ENCODE measurements at places on chromosomes 6 and 20. TPM values are rescaled to one million over a fixed set of nuclear protein-coding genes. Genes with fewer than 3 reads are reported as not detected.

GRCh38 chr6:32973144-32974015 lies 5.0 kb downstream of the BRD2 start:
- peak overlapping the region; percentile 98 for H3K27ac ChIP-seq
- DNase-seq, result peak; percentile 70
- peaks cover 36% of the 10 kb centered on the region for H3K4me1 ChIP-seq
- H3K4me3 ChIP-seq, result peak overlapping the region; percentile 84
- peaks cover 52% of the 10 kb centered on the region for H3K36me3 ChIP-seq

- H3K27ac ChIP-seq, result no peak overlapping the region
- H3K36me3 ChIP-seq, result no peaks in the 10 kb centered on the region
- no peaks in the 10 kb centered on the region for H3K27me3 ChIP-seq
- no peaks in the 10 kb centered on the region for H3K4me1 ChIP-seq
- H3K4me3 ChIP-seq, result no peak overlapping the region
Observed at GRCh38 chr6:6766230-6766905, 177.8 kb downstream of the LY86 start.

Gene CDSN
- not detected for total RNA-seq

Gene TAP1
- total RNA-seq, result 22.5 TPM

Data from sigmoid colon (tissue), 7 donors.